Renal cortical epithelial cell (primary cell): ENCODE measurements at places on chromosomes 3 and 15. TPM values are rescaled to one million over a fixed set of nuclear protein-coding genes. Genes with fewer than 3 reads are reported as not detected.

DNA sequence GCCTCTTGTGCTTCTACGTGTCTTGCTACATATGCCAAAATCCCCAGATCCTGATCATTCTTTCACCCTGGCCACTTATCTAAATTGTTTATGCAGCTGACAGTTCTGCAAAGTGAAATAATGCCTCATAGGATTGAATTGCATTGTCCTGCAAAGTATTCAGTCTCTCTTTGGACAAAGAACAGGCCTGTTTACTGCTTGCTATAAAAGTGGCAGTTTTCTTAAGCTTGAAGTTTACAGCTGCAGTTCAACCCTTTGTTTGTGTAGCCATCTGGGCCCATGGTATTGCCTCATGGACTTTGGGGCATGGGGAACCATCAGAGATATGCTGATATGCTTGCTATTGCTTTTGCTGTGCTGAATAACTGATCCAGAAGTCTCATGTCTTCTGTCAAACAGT, 523.2 kb downstream of the OTOL1 start:
- DNase-seq, result no peak

DNA sequence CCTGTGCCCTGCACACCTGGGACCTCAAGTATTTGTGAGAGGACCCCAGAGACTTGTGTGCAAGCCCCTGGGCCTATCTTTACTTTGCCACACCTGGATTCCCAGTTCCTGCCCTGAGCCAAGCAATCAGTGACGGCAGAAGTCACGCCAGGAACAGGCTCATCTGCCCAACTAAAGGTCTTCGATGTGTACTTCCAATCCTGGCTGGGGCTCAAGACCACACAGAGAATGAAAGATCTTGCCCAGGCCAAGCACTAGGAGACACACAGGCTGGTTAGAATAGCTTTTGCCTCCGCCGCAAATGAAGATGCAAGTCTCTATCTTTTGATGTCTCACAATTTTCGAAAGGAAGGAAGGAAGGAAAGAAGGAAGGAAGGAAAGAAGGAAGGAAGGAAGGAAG, 228.8 kb downstream of the OCA2 start:
- no peak for DNase-seq

DNA sequence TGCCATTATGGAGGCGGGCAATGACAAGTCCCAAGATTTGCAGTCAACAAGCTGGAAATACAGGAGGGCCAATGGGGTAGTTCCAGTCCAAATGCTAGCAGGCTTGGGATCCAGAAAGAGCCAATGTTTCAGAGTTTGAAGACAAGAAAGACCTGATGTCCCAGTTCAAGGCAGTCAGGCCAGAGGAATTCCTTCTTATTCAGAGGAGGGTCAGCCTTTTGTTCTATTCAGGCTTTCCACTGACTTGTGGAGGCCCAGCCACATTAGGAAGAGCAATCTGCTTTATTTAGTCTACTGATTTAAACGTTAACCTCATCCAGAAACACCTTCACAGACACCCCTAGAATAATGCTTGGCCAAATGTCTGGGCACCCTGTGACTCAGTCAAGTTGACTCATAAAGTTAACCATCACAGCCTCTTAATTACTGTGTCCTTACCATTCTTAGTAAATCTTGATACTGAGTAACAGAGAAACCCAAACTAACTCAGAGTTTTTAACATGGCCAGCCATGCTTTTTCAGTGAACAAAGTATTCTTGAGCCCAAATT, 50.9 kb upstream of the NPHP3 start:
- peak; percentile 90 for DNase-seq

- DNase-seq, result peak; percentile 62
Measured at GRCh38 chr15:50778086-50778485, 12.6 kb upstream of the SPPL2A start.

DNA sequence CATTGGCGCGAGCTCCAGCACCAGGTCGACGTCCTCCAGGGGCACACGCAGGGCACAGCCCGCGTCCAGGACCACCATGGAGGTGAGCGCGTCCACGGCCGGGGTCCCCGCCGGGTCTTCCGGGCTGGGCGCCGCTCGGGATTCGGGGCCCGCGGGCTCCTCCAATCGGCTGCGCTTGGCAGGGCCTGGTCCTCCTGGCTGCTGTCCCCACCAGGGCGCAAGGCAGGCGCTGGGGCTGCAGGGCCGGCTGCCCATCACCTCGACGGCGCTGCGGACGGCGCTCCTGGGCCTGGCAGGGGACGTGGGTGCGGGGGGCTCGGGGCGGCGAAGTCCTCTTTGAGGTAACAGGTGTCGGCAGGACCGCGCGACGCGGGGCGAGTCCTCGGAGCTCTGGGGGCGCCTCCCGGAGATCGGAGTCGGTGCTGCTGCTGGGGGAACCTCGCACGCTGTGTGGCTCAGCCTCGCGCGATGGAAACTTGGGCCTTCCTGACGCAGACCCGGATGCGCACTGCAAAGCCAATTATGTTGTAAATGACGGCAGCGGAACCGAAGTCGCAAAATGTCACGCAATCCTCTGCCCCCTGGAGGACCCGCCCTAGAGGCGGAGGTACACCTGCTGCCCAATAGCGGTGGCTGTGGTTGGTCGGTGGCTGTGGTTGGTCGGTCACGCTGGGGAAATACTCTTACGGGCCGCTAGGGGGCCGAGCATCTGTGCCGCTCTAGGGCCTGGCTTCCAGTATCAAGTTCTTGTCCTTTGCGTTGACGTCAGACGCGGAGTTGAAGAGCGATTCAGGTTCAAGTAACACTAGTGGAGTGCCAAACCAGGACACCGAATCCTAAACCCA, at the start of gene PRR23C:
Gene PRR23C, minus strand, starts transcription at position 527 of the 845 bp plus-strand sequence. Its CDS starts 272 bp downstream, at position 255.
- DNase-seq, result no peak

GRCh38 chr3:126127452-126127851, 43.5 kb upstream of the SLC41A3 start:
- DNase-seq, result no peak

DNA sequence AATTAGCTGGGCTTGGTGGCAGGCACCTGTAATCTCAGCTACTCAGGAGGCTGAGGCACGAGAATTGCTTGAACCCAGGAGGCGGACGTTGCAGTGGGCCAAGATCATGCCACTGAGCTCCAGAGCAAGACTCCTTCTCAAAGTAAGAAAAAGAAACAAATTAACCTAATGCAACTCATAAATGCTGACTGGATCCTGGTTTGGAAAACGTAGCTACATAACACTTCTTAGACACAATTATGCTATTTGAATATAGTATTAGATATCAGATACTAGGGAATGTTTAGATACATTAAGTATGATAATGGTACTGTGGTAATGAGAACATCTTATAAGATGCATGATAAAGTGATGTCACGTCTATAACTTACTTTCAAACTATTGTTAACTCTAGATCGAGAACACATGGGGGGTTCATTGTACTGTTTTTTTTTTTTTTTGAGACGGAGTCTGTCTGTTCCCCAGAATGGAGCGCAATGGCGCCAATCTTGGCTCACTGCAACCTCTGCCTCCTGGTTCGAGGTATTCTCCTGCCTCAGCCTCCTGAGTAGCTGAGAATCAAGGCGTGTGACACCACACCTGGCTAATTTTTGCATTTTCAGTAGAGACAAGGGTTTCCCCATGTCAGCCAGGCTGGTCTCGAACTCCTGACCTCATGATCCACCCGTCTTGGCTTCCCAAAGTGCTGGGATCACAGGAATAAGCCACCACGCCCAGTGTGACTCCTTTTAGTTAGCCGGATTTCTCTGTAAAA, 5.9 kb upstream of the ISY1 start:
- DNase-seq, result no peak

- no peak for DNase-seq
Measured at GRCh38 chr15:93270937-93271467, 182.0 kb upstream of the RGMA start.

DNA sequence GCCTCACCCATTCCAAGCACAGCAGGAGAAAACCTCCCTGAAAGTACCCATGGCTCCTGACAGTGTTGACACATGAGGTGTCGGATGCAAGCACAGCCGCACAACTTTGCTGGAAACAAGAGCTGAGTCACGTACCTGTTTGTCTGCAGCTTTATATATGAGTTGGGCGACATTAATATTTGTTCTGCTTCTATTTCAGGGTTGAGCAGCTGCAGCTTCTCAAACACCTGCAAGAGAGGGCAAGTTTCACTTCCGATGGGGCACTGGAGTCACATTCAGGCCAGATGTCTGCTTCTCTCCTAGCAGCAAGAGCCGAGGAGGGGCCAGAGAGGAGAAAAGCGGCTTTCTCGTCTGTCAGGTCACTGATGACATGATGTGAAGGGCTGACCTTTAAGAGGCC, 88.0 kb downstream of the NUP210 start:
- DNase-seq, result no peak

DNA sequence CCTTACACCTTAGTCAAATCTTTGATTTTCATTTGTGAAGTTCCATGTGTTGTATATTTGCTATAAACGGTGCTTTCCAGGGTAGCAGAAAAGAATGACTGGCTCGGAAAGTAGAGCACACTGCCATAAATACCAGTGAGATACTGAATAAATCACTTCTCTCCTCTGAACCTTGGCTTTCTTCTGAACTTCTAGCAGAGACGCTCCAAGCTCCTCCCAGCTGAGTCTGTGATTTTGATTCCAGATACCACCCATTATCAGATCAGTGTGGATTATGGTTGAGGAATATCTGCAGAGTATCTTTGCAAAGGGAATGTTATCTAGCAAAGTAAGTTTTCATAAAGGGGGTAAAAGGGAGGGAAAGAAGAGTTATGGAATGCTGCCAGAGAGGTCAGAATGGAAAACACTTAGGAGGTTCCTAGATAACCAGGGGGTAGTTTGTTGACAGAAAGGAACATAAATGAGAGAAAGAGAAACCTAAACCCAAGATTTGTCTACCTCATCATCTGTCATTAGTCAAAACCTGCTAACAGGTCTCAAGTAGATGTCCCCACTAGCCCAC, 98.5 kb upstream of the PSMD6 start:
- no peak for DNase-seq

- no peak for DNase-seq
Measured at GRCh38 chr3:42094691-42095391, 3.7 kb downstream of the TRAK1 start.

GRCh38 chr3:16606398-16606797, 1.2 kb upstream of the DAZL start:
- peak; percentile 28 for DNase-seq

DNA sequence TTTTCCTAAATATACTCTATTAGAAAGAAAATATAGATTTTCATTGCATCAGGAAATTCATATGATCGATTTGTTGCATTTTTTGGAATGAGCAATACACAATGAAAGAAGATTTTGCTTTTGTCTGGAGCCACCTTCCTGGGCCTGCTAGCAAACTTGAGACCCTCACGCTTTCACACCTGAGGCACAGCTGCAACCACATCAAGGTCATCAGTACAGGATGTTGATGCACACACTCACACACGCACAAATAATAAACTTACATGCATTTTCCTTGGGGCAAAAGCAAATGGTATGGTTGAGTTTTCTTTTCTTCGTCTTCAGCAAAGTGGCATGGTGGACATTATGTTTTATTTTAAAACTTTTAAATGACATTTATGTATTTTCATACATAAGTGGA, 64.8 kb upstream of the SATB1 start:
- no peak for DNase-seq

DNA sequence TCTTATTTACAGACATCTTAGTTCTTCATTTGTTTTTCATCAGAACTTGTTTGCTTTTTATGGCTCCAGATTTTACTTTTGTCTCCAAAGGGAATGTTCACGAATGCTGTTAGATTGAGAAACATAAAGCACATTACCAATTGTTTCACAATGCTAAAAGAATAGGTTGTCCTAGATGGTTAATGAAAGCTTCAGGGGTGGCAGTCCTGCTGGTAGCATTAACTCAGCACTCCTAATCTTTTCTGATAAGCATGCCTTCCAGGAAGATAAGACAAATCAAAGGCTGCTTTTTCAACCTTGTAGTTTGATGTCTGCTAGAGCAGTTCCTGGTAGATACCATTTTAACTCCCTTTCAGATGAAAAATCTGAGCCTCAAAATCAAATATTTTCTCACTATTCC, 619.4 kb downstream of the PYDC2 start:
- no peak for DNase-seq

GRCh38 chr15:45637552-45638033, 2.8 kb downstream of the SQOR start:
- DNase-seq, result peak; percentile 85

DNA sequence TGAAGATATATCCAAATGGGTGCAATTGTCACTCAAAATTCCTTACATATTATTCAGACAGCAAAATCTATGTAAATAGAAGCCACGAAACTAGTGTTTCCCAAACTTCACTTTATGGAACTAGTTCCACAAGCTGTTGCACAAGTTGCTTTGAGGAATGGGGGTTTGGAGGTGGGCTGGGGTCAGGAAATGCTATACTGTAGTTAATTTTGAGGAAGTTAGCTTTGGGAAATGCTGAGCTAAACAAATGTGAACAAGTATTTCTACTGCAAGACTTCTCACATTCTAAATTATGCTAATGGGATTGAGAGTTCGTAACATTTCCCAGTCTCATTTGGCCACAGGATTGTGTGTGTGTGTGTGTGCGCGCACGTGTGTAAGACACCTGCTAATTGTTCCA, 28.7 kb upstream of the SAMMSON start:
- no peak for DNase-seq

DNA sequence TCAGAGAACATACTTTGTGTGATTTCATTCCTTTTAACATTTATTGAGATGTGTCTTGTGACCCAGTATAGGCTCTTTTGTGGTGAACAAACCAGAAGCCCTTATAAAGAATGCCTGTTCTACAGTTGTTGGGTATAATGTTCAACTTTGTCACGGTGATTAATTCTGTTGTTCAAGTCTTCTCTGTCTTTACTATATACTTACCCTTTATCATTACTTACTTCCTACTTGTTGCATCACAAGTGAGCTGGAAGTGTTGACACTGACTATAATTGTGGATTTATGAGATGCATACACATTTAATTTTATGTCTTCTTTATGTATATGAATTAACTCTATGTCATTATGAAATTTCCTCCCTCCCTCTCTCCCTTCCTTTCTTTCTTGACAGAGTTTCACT, 59.7 kb upstream of the TBL1XR1 start:
- peak; percentile 81 for DNase-seq

- no peak for DNase-seq
Measured at GRCh38 chr3:157868946-157869345, 237.3 kb downstream of the SHOX2 start.

DNA sequence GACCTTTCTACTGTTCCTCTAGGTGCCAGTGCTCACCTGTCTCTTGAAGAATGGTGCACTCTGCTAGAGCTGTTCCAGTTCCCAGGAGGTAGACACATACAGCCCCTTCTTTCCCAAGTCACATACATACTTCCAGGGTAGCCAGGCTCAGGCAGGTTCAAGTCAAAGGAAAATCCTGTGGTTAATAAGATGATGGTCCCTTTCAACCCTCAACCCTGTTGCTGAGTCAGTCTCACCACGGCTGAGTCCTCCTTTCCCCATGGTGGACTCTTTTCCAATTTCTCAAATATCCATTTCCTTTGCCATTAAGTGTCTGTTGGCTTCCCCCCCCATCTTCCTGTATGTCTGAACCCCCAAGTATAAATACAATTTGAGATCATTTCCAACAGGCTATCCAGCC, 56.1 kb upstream of the ACAN start:
- DNase-seq, result no peak

The A4GNT gene
- total RNA-seq, result not detected in 2 replicates

The GP5 gene
- under 0.01 and 0.10 TPM in 2 replicates for total RNA-seq

The EFHB gene
- 8.1 and 8.7 TPM in 2 replicates for total RNA-seq

The GABRR3 gene
- not detected in 2 replicates for total RNA-seq

The BNC1 gene
- 18.4 and 26.7 TPM in 2 replicates for total RNA-seq

The PARP14 gene
- total RNA-seq, result 110 and 123 TPM in 2 replicates
